Activated T-cell treated with anti-CD3 and anti-CD28 coated beads, Interleukin-2, amount 50 U/mL, for 72 hours (primary cell): ENCODE measurements at places on chromosomes 2 and 18.

DNA sequence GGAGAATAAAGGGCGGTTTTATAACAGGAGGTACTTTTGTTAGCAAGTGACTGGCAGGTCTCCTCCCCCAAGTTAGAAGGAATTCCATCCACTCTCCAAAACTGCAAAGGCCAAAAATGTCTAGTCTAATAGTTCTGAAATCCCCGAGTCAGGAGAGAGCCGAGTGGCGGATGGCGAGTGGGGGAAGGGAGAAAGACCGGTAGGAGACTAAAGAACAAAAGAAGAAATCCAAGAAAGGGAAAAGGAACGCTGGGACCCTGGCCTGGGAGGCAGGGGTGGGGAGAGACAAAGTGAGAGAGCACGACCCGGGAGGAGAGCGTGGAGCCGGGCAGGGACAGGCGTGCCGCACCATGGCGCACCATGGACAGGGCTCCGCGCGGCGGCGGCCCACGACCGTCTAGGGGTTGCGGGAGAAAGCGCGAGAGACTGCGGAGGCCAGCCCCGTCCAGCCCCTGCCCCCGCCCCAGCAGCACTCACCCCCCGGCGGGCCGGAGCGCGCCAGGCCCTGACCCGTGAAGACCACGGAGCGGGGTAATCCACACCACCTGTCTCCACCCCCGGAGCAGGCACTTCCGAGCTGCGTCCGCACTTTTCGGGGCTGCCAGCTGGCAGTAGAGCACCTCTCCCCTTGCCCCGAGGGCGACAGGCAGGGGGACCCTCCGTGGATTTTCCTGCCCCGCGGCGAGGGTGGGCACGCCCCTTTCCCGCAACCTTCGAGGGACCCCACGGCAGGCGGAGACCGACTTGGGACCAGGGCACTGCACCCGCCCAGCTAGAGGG is 1.6 kb downstream of the CDH2 start:
- no peak for DNase-seq

DNA sequence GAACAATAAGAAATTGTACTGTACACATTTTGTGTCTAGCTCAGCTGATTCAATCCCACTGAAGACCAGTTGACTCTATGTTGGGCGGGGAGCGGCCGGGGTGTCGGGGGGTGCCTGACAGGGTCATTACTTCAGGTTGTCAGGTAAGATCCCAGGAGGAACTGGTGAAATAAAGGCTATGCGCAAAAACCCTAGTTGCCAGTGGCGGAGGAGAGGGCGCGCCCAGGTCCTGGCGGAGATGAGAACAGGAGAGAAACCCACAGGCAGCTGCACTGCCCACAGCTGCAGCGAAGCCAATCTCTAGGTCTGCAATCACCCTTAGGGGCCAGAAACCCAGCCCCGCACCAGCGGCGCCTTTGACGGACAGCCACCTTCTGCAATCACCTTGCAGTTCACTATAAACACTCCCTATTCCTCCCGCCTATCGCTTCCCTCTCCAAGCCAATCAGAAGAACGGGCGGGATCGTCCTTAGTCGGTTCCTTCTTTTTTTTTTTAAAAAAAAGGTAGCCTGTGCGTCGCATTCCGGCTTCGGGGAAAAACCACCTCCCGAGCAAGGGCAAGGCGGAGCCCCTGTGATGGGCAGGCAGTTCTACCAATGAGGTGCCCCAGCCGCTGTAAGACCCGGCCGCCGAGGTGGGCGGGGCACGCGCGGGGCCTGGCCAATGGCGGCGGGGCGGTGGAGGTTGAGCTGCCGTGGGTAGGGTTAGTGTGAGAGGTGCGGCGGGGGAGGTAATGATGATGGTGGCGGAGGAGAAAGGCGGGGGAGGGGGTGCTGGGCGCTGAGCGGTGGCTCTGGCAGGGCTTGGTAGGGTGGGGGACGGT is at the start of gene EHBP1:
Gene EHBP1, plus strand, starts transcription at position 707 of the 823 bp plus-strand sequence. CDS start 1,479 bp downstream, outside the sequence.
- peak; percentile 97 for DNase-seq

- no peak for DNase-seq
Measured at GRCh38 chr2:150788426-150789140, 301.1 kb upstream of the RND3 start.

- DNase-seq = no peak
Measured at GRCh38 chr2:131050896-131051295, 42.4 kb downstream of the FAM168B start.

DNA sequence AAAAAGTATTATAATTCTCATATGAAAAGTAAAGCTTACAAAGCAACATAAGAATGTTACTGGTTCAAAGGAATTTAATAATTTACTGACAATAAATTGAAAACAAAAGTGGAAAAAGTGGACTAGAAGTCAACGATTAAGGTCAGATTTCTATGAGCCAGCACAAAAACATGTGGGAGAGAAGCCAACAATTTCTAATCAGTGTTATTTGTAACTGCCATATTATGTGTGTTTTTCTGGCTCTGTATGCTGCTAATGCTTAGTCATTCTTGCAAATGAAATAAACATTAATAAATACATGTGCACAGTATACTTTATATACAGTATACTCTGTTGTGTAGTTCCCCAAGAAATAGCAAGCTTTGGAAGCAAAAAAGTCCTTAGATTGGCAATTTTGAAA is 301.3 kb upstream of the RGPD4 start:
- DNase-seq = no peak
